ENCODE measurements at places on chromosomes 13 and 19.

DNA sequence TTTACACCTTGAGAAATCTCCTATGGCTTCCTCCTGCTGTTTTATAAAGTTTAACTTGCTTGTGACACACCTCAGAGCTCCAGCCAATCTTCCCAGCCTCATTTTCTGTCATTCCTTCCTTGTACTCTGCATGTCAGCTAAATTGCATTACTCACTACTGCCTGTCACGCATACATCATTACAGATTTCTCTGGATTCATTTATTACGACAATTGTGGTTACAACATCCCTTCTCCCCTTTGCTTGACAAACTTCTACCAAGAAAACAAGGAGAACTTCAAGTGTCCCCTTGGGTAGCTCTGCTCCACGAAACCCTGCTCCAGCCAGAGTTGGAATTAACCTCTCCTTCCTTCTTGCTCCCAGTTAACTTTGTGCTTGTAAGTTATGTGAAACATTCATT lies 22.0 kb upstream of the GPR18 start:
- DNase-seq, result no peak

DNA sequence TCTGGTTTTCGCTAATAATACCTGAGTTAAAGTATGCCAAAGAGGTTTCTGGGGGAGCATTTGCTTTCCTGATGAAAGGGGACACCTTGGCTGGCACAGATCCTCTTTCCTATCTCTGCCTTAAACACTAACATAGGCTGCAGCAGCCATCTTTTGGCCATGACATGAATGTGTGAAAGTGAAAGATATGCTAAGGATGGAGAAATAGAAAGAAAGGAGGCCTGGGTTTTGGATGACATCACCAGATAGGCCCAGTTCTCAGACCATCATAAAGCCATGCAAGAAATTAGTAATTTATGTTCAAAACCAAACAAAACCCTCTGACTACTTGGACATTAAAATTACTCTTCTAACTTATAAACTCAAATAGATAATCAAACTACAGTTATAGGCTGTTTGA lies 279.7 kb downstream of the COG6 start:
- no peak for DNase-seq

DNA sequence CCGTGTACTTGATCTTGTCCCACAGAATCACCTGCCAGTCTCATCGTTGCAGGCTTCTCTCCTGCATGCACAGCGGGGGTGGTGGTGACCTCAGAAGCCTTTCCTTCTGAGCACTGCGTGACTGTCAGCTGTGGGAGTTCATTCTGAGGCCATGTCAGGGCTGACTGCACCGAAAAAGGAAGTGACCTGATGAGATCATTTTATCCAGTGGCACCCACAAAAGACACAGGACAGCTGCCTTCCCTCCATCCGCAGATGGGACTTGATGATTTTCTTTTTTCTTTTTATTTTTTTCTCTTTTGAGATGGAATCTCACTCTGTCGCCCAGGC lies 89.7 kb downstream of the RAB20 start:
- peak; percentile 4 for DNase-seq

DNA sequence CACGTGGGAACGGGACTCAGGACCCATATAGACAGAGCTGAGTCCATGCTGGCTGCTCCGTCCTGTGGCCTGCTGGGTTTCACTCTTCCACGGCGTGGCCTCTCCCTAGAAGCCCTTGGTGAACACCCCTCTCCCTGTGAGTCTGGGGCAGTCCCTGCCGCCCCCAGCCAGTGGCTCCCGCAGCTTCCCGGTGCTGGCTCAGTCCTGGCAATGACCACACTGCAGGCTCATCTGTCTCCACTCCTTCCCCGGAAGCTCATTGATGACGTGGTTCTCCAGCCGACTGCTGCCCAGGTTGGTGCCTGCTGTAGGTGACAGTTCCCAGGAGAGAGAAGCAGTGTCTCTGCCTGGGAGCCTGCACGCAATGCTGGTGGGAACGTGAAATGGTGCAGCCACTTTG lies 2.1 kb upstream of the TEX29 start:
- DNase-seq, result no peak

GRCh38 chr19:17753976-17754375 lies 2.7 kb downstream of the FCHO1 start:
- peak; percentile 83 for DNase-seq

DNA sequence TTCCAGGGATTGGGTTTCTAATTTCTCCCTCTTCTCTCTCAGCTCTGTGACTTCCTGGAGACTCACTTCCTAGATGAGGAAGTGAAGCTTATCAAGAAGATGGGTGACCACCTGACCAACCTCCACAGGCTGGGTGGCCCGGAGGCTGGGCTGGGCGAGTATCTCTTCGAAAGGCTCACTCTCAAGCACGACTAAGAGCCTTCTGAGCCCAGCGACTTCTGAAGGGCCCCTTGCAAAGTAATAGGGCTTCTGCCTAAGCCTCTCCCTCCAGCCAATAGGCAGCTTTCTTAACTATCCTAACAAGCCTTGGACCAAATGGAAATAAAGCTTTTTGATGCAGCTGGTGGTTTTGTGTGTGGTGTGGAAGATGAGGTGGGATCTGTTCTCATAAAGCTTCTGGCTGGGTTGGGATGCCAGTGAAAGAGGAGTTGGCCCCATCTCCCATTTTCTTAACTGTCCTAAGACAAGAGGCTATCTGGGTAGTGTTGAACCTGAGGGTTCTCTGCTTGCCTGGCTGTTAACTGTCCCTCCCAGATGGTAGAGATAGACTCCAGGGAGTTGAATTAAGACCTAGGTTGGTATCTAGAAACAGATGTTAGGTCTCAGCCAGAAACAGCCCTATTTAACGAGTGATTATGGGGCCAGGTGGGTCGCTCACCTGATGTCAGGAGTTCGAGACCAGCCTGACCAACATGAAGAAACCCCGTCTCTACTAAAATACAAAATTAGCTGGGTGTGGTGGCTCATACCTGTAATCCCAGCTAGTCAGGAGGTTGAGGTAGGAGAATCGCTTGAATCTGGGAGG lies 1.6 kb downstream of the FTL start:
- no peak for DNase-seq

DNA sequence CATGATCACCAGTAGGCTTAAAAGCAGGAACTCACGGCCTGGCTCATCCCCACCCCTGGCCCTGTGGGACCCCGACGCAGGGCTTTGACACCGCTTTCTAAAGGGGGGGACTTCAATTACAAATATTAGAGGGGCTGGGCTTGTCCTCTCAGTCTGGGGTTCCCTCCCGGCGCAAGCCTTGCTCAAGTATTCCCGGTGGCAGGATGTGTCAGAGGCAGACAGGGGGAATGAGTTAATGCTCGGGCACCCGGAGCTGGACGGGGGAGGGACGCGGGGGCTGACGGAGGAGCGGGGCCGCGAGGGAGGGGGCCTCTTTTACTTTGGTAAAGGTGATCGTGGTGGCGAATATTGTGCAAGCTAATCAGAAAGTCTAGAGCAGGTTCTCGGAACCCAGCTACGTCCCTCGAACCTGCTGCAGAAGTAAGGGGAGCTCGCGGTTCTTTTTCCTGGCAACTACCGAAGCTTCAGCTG lies 1.1 kb downstream of the FGF14 start:
- DNase-seq, result peak; percentile 11

Data from nucleus accumbens (tissue), 56 donors.